Breast epithelium (tissue), 4 donors: ENCODE measurements at places on chromosomes 16 and 17.

- no peak for DNase-seq
Observed at GRCh38 chr17:64133546-64134215, 3.7 kb upstream of the ERN1 start.

- DNase-seq = no peak
Observed at GRCh38 chr17:56206351-56206750, 53.1 kb downstream of the ANKFN1 start.

DNA sequence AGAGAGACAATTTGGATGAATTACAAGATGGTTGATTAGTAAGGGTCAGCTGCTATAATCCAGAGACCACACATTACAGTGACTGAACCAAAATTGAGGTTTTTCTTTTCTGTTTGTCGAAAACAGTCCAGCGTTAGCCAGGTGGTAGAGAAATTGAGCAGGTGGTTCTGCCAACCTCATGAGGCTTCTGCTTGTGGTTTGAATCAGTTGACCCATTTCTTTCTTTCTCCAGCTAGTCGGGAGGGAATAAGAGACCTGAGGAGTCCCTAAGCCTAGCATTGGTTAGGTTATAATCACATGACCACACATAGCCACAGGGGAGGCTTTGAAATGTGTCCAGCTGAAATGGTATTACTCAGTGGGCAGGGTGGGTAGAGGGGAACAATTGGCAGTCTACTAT lies 504.6 kb downstream of the HS3ST4 start:
- no peak for DNase-seq

- DNase-seq = peak; percentile 80
Observed at GRCh38 chr17:40072040-40072734, 9.4 kb downstream of the THRA start.

GRCh38 chr17:10831696-10832095 lies 6.2 kb downstream of the PIRT start:
- DNase-seq = no peak
